Stimulated activated CD4-positive, alpha-beta T cell treated with anti-CD3 and anti-CD28 coated beads, Interleukin-15, amount 100 ng/mL, for 48 hours (primary cell): ENCODE measurements at places on chromosomes 6 and 20.

GRCh38 chr6:137811121-137811915 lies 55.7 kb upstream of the TNFAIP3 start:
- peak; percentile 73 for DNase-seq

DNA sequence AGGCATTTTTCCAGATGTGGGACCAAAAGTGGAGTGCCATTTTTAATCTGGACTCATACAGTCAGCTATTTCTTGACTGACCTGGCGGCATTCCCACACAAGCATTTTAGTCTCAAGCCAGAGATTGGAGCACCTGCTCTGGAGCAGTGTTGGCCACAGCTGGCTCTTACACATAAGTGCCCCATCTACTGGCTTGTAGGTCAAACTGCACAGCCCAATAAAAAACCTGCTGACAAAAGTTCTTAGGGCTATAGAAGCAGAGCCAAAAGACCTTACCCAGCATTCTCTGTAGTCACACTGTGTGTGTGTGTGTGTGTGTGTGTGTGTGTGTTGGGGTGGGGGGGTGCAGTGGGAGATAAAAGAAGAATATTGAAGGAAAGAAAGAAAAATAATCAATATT lies 38.6 kb upstream of the SENP6 start:
- no peak for DNase-seq

DNA sequence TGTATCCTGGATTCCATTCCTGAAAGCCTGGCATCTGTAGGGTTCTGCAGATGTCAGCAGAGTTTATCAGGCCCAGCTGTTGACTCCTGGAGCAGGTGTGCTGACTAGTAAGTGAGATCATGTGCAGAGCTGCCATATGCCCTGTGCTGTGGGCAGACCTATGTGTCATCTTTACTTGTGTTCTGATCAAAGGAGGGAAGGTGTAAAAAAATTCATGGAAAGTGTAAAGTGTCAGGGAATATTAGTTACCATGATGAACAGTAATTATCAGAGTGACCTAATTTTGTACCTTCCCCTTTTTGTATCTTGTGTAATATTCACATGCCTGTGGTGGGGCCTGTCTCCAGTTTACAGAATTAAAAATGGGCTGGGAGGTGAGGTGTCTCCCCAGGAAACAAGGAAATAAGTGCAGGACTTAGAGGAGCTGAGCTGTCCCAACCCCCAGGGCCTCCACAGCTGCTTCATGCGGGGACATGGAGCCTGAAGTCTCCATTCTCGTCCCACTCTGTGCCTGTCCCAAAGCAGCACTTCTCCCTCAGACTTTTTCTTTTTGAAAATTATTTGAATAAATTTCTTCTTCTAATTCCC lies 148.2 kb upstream of the GGTLC1 start:
- DNase-seq, result no peak

- DNase-seq, result no peak
These were observed 97.9 kb upstream of the PTPRT start for GRCh38 chr20:43287637-43288036.

GRCh38 chr6:55560290-55560885 lies 18.6 kb downstream of the HMGCLL1 start:
- DNase-seq, result no peak

- no peak for DNase-seq
These were observed 19.7 kb downstream of the PLCB4 start for GRCh38 chr20:9088556-9088955.

- DNase-seq, result no peak
These were observed 1.3 kb downstream of the COL19A1 start for GRCh38 chr6:69867639-69867976.

DNA sequence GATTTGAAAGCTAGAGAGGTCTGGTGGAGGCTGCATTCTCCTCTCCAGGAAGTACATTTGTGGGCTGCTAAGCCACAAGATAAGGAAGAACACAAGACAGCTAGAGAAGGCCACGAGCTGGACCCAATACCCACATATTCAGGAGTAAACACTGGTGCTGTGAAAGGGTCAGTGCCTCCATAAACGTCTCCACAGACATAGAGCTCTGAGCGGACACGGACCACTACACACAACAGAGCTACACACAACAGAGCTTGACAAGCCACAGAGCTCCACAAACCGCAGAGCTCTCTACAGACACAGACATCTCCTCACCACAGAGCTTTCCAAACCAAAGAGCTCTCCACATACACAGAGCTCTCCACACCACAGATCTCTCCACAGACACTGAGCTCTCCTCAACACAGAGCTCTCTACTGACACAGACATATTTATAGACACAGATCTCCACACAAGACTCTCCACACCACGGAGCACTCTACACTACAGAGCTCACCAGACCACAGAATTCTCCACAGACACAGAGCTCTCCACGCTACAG lies 51.9 kb downstream of the ERMARD start:
- no peak for DNase-seq

DNA sequence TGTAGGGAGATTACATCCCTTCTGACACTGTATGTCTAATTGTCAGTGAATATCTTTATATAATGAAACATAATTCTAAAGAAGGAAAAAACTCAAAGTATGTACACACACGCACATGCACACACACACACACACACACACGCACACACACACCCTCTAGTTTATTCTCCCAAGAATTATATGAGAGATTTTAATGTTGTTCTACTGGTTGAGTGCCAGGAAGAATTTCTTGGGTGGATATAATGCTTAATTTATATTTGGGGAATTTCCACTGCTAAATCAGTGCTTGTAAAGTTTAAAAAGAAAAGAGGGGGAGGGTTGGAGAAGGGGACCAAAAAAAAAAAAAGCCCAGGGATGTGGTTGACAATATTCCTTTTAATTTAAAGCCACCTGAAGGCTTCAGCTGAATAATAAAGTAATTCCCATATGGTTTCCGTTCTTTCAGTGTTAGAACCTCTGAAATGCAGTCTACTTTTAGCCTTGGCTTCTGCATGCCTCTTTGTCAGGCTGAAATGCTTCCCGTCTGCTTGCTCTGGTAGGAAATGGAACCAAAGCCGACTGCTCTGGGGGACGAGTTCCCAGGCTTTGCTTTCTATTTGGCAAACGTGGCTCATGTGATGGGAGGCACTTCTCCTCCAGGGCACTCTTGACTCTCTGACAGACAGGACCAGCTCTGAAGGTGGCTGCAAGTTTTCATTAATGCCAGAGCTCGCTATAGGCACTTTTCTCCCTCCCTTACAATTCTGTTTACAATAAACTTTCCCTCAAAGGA lies 225.4 kb downstream of the PRL start:
- no peak for DNase-seq

GRCh38 chr6:111381728-111382127 lies 101.3 kb downstream of the REV3L start:
- no peak for DNase-seq

GRCh38 chr20:53413186-53413631 lies 180.4 kb downstream of the ZNF217 start:
- peak; percentile 16 for DNase-seq

GRCh38 chr20:4512891-4513550 lies 208.7 kb upstream of the PRND start:
- DNase-seq, result no peak

DNA sequence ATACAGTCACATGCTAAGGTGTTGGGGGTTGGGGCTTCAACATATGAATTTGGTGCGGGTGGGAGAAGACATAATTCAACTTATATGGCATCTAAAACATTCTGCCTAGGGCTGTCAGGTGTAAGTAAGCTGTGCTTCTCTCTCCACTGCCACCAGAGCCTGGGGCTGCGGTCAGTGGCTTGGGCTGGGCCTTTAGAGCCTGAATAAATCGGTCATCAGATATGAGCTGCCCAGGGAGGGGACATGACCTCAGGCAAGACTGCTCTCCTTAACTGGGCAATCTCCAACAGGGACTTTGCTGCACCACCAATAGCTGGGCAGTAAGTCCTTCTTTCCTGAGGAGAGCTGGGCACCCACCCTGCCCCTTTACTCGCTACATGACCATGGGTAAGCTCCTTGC lies 24.9 kb upstream of the SIRPA start:
- no peak for DNase-seq

DNA sequence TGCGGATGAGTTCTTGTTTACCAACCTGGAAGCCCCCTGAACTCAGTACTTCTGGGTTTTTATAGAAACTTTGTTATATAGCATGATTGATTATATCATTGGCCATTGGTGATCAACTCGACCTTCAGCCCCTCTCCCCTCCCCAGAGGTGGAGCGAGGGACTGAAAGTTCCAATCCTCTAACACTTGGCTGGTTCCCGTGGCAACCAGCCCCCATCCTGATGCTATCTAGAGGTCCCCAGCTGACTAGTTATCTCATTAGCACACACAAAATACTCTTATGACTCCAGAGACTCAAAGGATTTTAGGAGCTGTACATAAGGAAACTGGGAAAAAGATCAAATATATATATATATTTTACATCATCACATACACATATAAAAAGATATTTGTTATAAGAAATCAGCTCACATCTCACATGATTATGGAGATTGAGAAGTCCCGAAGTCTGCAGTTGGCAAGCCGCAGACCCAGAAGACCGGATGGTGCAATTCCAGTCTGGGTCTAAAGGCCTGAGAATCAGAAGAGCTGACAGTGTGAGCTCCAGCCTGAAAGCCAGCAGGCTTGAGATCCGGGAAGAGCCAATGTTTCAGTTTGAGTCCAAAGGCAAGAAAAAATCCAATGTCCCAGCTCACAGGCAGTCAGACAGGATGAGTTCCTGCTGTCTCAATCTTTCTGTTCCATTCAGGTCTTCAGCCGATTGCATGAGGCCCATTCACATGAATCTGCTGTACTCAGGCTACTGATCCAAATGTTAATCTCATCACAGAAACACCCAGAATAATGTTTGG lies 179.3 kb upstream of the DTNBP1 start:
- DNase-seq, result no peak

DNA sequence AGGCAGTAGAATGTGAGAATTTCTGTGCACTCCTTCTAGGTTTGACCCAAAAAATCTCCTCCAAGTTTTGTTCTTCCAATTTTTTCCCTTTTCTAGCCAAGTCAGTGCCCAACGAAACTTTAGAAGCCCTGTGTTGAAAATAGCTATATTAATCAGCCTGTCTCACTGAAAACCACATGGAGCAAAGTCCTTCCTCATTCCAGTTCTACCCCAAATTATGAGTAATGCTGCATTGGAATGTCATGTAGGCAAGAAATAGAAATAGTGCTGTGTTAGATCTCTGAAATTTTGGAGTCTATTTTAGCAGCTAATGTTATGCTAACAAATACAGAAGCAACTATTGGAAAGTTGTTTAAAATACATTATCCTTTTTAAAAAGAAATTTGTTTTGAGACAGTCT lies 725.5 kb downstream of the TBC1D32 start:
- no peak for DNase-seq

DNA sequence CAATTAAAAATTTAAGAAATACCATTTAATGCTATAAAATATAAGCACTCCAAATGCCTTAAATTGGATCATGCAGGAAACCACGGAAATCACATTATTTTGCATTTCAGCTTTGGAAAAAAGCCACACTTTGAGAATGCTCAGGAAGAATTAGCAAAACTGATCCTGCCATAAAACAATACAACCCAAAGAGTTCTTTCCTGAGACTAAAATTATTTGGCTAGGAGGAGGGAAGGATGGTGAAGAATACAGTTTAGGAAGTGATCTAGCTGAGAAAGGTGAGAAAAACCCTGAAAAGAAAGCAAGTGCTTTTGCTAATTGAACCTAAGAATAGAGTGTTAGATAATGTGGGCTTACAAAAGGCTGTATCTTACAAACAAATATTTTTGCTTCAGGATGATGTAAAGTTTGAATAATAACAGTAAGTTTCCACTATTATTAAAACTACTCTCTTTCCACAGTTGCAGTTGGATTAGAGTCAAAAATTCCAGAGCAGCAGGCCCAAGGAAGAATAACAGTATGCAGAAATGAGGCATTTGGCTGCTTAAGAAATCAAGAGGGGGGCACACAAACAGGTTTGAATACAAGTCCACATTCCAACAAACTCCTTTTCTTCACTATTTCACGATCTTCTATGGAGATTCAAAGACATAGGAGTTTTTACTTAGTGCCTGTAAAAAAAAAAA lies 565.4 kb downstream of the RFPL4B start:
- no peak for DNase-seq

DNA sequence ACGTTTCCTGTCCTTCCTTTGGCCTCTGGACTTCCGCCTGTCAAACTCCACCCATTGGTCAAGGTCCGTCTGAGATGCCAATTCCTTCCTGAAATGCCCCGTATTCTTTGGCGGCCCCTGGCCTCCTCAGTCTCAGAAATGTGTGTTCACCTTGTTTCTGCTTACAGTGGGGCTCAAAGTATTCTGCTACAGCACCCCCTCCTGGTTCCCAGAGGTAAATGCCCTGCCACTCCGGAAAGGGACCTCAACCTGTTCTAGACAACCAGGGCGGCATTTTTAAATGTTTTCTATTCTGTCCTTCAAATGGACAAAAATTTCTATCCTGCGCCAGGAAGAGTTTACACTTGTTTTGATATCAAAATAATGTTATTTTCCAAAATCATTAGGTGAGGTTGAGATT lies 12.1 kb upstream of the PAX1 start:
- no peak for DNase-seq

GRCh38 chr6:142189057-142189456 lies 42.0 kb downstream of the VTA1 start:
- no peak for DNase-seq

GRCh38 chr20:9989066-9989724 lies 45.6 kb upstream of the ANKEF1 start:
- DNase-seq, result no peak

GRCh38 chr6:154157082-154157481 lies 118.0 kb downstream of the OPRM1 start:
- DNase-seq, result no peak

DNA sequence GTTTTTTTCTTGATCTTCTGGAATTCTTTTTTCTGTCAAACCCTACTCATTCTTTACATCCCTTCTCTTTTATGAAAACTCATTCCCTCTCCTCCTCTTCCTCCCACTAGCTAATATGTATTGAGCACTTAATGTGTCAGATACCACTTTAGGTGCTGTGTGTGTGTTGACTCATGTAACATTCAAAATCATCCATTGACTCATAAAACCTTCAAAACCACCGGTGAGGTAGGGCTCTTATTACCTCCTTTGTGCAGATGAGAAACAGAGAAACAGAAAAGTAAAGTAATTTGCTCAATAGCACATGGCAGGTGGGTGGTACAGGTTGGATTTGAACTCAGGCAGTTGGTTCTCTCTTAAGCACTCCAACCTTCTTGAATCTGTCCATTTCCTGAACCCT lies 136.3 kb upstream of the NEDD9 start:
- DNase-seq, result no peak

GRCh38 chr6:168365422-168366165 lies 46.0 kb upstream of the DACT2 start:
- no peak for DNase-seq

DNA sequence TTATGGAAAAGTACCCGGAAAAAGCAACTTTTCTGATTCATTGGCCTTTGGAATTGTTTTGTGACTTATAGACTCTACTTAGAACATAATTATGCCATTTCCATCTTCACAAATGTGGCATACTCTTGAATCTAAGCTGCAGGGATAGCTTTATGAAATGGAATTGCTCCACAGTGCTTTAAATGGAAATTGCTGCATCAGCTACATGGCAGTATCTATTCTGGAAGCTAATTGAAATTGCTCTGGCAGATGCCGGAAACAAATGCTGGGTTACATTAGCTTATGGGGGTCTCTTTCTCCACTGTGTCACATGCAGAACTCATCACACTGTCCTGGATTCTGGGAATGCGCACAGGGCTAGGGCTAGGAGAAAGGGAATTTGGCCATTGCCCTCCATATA lies 108.9 kb downstream of the SAMD5 start:
- DNase-seq, result no peak

GRCh38 chr20:63810730-63811490 lies 20.2 kb downstream of the ZBTB46 start:
- DNase-seq, result no peak

- DNase-seq, result no peak
These were observed 29.0 kb downstream of the SLC24A3 start for GRCh38 chr20:19241440-19241839.

GRCh38 chr6:106517706-106518105 lies 111.6 kb downstream of the RTN4IP1 start:
- DNase-seq, result no peak
